Fibroblast of the aortic adventitia (primary cell): ENCODE measurements at places on chromosomes 3 and 15. TPM values are rescaled to one million over a fixed set of nuclear protein-coding genes. Genes with fewer than 3 reads are reported as not detected.

Gene GASK1A
- 0.63 and 0.82 TPM in 2 replicates for total RNA-seq

Gene CLDN18
- total RNA-seq = not detected in 2 replicates

Gene ACKR2
- total RNA-seq = under 0.01 and 0.41 TPM in 2 replicates

Gene ENTPD3
- total RNA-seq = 0.36 TPM in 1 of 2 replicates, not detected in the other

Gene PTH1R
- total RNA-seq = 0.16 TPM in 1 of 2 replicates, not detected in the other
